ENCODE measurements at places on chromosomes 5 and 9.
A peak's percentile ranks its signal among the peaks of the same experiment; 100 is the strongest.

DNA sequence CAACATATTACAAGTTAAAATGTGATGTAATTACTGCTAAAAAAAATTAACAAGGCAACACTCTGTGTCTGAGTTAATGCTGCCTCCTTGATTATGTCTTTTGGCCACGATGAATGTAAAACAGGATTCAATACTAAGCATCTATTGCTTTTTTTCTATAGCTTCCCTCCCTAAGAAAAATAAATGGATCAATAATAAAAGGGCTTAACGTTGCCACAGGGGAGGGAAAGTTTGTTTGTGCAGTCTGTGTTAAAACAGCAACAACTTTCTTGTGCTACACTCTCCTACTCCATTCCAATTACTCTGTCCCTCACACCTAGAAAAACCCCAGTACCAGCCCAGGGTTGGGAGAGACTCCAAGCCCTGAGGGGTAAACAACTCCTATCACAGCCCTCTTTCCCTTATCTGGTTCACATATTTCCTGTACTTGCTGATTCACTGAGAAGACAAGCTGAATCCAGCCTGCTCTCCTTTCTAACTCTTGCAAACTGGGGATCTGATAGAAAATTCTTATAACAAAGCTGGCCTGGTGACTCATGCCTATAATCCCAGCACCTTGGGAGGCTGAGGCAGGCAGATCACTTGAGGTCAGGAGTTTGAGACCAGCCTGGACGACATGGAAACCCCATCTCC lies 44.8 kb downstream of the PTPN3 start:
- no peak for DNase-seq

GRCh38 chr9:92965061-92965758 lies 17.9 kb downstream of the FGD3 start:
- no peak for DNase-seq

GRCh38 chr5:102231693-102232619 lies 64.1 kb downstream of the SLCO4C1 start:
- no peak for DNase-seq

- DNase-seq, result no peak
These were observed 204.8 kb downstream of the MEF2C start for GRCh38 chr5:88677943-88678769.

GRCh38 chr5:159915904-159916840 lies at the start of gene ADRA1B:
Gene ADRA1B, plus strand, starts transcription at chr5:159916482. Its CDS starts 424 bp downstream, at chr5:159916906.
- peak; percentile 22 for DNase-seq

DNA sequence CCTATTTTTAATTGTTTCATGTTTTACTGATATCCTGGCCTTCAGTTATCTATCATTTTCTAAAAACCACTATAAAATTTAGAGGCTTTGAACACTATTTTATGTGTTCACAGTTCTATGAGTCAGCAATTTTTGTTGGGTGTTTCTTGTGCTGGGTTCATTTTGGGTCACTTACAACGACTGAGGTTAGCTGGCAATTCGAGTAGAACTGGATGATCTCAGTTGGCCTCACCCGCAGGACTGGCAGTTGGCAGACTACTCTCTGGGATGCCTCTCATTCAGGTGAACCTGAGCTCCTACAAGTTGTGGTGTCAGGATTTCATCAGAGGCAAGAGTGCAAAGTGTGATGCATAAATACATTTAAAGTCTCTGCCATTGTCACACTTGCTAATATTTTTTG lies 151.0 kb upstream of the PAPPA start:
- DNase-seq, result no peak

- DNase-seq, result no peak
These were observed 111.7 kb upstream of the NUDT12 start for GRCh38 chr5:103674251-103674650.

- DNase-seq, result no peak
These were observed 12.0 kb downstream of the ADRA1B start for GRCh38 chr5:159928122-159928909.

- DNase-seq, result no peak
These were observed 233.6 kb downstream of the MARCHF11 start for GRCh38 chr5:15946026-15946425.

DNA sequence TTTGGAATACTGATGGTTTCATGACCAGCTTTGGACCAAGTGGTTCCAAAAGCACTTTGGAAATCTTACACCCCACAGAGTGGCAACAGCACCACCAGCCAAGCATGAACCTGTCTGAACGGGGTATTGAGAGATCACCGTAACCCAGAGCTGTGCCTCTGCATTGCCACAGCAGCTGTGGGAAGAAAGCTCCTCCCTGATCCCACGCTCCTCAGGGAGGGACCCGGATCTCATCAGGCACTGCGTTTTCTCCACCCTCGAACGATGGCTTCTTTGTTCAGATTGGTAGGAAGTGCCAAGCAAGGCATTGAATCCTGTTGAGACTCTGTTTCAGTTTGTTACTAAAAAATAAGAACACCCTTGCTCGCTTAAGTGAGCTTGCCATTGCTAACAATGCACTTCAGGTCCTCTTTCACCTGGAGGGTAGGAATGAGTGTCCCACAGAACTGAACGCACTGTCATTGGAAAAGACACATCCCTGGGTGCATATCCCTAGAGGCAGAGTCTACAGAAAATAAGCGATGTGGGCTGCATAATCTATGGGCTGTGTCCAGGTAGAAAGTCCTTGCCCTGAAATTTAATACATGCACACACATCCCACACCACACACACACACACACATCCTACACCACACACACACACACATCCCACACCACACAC lies 118.0 kb upstream of the ICE1 start:
- no peak for DNase-seq

DNA sequence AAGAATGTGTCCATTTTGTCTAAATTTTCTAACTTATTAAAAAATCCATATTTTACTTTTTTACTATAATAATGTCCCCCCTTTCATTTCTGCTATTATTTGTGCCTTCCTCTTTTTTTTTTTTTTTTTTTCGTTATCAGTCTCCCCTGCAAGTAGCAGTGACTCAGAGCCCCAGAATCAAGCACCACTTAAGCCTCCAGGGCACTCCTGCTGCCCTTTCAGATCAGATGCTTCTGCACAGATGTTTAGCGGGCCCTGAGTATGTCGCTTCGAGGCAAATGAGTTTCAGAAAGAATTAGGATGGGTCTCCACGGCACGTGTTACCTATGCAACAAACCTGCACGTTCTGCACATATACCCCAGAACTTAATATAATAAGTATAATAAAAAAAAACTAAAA lies 11.7 kb downstream of the MED7 start:
- no peak for DNase-seq

DNA sequence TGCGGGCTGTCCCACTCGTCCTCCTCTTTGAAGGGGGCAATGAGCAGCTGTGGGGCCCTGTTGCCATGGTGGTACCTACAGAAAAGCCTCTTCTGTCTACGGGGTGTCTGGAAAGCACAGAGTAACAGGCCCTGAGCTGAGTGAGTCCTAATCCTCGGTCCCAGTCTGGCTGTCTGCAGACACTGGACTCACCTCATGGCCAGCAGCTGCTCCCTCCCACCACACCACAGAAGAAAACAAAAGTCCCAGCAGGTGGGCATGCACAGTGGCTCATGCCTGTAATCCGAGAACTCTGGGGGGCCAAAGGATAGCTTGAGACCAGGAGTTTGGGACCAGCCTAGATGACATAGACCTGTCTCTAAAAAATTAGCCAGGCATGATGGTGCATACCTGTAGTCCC lies 19.9 kb downstream of the P4HA2 start:
- DNase-seq, result no peak

- no peak for DNase-seq
These were observed 40.8 kb downstream of the BICD2 start for GRCh38 chr9:92723801-92724323.

DNA sequence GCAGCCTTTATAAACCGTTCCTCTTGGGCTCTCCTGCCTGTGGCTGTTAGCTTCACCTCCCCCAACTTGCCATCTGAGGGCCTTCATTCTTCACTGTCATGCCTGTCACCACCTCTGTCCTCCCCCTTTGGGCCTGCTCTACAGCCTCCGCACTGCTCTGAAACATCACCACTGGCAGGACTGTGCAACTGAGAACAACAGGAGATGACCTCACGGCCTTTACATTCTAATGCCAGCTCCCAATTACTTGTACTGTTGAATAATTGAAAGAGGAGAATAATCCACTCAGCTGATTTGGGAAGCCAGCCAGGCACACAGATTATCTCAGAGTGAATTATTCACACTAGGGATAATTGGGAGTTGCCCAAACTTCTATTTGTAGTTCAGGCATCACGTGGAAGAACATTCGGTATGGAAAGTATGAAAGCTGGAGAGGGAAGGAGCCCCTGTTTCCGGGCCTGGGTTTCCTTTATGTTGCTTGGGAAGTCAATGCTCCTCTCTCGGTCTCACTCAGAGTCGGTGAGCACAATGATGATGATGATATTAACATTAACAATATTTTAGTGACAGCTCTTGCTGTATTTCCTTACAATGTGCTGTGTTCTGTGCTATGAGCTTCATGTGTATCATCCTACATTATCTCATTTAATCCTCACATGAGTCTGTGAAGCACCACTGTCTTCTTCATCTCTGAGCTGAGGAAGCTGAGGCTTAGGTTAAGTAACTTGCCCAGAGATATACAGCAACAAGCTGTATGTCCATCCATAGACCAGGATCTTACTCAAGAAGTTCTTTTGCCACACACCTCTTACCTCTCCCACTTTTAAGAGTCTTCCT lies 99.3 kb upstream of the LRRTM2 start:
- peak; percentile 15 for DNase-seq

- DNase-seq, result no peak
These were observed 28.0 kb upstream of the GRAMD2B start for GRCh38 chr5:126395198-126395597.

DNA sequence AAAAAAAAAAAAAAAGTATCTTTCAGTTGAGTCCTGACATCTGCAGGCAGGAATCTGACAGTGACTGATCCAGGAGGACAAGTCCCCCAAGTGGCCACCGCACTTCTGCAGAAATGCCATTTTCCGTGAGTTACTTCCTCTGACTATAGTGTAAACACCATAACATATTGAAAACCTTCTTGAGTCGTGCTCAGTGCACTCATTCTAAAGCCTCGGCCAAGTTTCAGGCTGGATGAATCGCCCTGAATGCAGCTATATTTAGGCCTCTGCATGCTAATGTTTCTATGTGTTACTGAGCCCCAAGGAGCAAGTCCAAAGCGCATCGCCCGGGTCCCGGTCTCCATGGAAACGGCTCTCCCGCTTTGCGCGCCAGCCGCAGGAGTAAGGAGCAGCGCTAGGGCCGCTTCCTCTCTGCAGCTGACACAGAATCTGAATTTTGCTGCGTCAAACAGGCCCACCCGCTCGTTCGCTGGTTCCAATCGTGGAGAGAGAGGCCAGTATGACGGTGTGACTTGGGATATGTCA lies 335.4 kb downstream of the MSX2 start:
- peak; percentile 75 for DNase-seq

GRCh38 chr5:14507156-14507941 lies 74.2 kb upstream of the OTULINL start:
- DNase-seq, result no peak

DNA sequence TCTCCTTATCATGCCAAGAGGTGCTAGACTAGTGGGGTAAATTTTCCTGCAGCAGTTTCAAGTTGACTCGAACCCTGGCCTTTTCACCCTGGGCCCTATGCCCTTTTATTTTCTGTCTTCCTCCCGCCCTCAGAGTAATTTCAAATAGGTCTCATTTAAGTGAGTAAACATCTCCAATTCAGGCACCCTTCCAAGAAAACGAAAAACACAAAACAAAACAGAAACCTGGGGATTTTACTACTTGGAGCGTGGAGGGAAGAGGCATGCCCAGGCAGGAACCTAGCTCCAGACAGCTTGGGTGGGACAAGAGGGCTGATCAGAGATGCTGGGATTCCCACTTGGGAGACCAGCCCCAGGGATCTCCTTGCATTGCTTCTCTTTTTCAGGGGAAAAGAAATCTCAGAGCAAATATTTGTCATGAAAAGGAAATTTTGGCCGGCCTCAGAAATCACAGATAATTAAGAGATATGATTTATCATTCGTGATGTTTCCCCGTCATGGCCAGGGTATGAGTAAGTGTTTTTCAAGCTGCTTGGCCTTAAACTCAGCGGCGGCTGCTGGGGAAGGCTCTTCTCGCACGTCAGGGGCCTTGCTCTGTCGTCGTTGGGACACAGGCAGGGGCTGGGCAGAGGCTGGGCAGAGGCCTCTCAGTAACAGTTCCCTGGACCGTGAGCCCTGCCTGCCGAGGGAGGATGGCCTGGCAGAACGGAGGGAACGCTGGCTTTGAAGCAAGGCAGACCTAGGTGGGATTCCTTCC lies 248.6 kb upstream of the KLF4 start:
- no peak for DNase-seq

DNA sequence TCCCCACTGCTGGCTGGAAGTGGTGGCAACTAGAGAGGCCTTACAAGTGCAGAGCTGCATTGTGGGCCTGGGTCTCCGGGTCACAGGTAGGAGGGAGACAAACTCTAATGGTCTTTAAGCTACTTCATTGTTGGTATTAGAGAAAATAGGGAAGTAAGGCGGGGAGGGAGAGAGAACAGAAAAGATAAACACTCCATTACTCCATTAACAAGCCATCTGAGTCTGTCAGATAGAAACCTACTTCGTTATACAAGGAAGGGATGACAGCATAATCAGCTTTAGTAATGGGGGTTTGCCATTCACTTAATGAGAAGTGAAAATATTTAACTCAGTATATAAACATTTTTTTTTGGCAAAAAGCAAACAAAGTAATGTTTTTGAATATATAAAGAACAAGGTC lies 107.4 kb downstream of the TLE1 start:
- DNase-seq, result no peak

DNA sequence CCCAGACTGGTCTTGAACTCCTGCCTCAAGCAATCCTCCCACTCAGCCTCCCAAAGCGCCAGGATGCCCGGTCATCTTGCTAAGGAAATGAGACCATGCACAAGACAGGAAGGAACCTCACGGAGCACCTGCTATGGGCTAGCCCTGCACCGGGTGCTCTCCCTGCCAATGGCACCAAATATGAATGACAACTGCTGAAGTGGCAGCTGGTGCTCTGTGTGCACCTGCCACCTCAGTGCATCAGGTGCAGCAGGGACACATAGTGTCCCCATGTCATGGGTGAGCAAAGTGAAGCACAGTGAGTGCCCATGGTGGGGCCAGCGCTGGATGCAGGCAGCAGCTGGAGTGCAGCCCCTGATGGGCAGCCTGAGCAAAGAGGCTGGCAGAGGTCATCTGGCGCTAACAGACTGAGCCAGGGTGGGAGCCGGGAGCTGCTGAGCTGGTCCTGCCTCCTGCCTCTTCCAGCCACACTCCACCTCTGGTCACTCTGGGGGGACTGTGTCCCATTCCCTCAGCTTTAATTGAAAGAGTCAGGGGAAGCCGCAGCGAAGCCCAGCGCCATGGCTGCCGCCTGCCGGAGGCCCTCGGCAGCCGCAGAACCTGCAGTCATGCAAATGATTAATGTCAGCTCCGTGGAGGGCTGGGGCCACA lies 46.4 kb downstream of the BARX1 start:
- DNase-seq, result no peak
